ENCODE measurements at places on chromosomes 5 and 9.

GRCh38 chr5:179773686-179774040, 20.1 kb upstream of the LTC4S start:
- DNase-seq, result no peak

- no peak for DNase-seq
Measured at GRCh38 chr9:82682431-82682830, 380.5 kb downstream of the RASEF start.

DNA sequence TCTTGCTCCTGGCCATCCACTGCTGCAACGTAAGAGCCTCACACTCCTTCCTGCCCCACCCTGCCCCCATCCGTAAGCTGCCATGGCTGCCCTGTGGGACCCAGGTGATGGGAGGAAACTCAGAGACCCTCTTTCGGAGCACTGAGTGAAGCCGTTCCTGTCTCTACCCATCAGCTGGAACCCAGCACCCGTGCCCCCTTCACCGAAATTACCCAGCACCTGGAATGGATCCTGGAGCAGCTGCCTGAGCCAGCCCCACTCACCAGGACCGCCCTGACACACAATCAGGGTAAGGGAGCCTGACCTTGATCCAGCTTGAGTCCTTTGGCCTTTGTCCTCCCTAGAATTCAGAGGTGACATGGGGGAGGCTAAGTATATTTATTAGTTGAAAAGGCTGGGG, 3.2 kb downstream of the TESK1 start:
- no peak for DNase-seq

- DNase-seq, result no peak
Measured at GRCh38 chr5:149060325-149060724, 2.5 kb downstream of the SH3TC2 start.

DNA sequence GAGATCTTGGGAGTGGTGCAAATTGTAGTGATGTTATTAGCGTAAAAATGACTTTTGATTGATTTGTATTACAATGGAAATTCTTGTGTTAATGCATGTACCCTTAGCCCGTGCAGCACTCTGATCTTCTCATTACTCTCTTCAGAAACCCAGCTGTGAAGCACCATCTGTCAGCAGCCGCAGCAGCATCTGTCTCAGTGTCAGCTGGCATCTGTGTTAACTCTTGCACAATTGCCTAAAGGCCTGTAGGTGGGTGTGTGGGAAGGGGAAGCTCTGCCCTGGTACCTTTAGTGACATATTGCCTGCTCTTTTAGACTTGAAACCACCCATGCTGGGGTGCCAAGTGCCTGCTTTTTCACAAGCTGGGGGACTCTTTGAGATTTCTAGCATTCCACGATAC, 101.3 kb downstream of the FBXL7 start:
- DNase-seq, result no peak

DNA sequence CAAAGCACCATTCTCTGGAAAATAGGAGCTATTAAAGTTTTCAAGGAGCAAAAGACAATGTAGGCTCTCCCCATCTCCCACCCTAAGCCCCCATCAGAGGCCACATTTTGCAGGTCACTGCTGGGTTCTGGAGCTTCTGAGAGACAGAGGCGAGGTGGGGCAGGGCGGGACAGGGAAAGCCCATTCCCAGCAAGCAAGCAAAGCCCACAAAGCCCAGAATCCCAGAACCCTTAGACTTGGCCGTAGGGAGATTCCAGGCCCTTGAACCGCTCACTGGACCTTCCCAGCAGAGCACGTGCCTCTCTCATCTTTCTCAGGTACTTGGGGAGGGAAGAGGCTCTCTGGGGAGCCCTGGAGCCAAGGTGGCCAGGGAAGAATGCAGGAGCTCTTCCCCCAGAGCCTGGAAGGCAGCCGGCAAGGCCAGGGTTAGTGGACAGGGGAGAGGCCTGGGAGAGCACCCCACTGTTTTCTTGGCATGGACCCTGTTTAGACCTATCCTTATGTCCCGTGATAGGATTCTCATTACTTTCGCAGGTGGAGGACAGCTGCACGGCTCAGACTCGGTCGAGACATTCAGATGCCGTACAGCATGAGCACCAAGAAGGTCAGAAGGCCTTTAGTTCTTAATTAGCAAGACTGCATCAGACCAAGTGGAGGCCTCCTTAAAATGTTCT, 52.4 kb downstream of the ZNF354C start:
- DNase-seq, result no peak

DNA sequence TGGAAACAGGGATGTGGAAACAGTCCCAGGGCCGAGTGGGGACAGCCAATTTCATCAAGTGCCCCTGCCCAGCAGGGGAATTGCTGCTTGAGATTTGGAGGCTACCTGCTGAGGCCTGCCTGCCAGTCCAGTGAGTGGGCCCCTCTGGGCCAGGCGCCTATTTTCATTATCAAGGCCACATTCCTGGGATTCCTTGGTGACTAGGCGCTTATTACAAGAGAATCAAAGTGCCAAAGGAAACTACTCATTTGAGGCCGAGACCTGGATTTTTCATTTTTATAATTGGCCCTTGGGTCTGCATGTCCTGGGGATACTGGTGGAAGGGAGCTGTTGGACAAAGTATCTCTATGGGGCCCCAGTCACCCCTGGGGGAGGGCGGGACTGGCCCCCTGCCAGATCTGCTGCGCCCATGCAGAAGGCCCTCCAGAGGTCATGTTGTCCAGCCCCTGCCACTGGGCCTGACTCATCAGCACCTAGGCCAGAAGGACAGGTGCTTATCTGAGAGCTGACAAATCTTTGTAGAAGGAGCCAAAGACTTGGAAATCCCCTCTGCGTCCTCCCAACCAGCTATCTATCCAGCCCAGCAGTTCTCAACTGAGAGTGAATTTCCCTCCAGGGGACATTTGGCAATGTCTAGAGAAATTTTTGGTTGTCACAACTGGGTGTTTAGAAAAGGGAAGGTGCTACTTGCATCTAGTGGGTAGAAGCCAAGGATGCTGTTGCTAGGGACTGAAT, 45.6 kb downstream of the FOXI1 start:
- DNase-seq, result no peak
